ENCODE measurements at places on chromosomes 7 and 10.

- no peak for DNase-seq
Measured at GRCh38 chr7:6092953-6093354, 61.8 kb downstream of the ANKRD61 start.

DNA sequence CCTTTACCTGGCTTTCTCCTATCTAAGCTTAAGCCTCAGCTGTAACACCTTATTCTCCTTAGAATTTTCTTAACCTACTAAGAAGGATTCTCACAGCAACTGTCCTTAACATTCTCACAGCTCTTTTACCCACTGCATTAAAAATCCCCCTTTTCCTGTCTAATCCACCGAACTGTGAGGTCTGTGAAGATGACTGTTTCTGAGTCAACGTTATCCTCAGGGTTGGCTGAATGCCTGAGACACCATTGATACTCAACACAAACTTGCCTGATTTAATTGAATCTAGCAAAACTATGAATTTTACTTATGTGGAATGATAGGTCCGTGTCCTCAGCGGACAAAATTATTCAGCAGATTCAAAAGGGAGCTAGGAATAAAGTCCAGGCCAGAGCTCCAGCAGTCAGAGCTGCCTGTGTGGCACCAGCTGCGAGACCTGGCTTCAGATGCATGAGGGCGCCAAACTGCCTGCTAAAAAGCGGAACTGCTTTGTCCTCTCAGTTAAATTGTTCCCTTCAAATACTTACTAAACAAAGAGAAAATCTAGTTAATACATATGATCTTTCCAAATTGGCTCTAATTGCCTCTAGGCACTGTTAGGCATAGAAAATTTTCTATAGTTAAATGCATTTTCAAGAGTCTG is 33.4 kb upstream of the VWDE start:
- DNase-seq, result peak; percentile 18

DNA sequence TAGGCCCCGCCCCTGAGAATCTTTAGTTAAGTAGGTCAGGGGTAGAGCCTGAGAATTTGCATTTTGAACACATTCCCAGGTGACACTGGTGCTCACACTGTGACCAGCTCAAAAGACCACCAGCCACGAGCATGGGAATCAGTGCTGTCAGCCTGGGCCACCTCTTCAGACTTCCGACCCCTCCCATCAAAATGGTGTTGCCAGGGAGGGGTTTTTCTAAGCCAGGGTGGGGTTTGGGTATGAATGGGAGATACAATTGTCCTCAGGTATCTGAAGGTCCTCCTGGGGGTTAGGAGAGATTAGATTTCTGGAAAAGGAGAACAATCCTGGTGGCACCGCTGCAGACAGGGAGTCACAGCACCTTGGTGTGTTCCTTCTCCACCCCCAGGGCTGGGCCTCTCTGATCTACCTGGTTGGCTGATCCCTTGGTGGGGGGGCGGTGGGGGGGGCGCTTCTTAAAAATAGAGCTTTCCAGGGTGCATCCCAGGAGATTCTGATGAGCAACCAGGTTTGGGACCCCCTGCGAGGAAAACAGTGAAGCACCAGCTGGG is 111.5 kb upstream of the ANLN start:
- no peak for DNase-seq

GRCh38 chr10:119360181-119360921 is 153.0 kb downstream of the GRK5 start:
- no peak for DNase-seq

DNA sequence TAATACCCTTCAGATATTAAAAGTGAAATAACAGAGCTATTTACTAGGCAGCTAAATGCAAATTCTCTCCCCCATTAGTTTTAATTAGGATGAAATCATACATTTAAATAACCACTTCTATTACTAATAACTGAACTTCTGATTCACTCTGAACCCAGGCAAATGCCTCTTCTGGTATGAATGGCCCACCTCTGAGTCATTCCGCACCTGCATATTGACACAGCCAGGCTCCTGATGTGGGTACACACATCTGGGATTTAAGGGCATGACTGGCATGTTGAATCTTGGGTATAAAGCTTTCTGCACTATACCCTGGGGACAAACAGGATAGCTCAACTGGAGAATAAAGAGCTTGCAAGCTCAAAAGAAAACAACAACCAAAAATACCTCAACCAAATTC is 140.9 kb downstream of the AUTS2 start:
- no peak for DNase-seq

- DNase-seq, result no peak
Measured at GRCh38 chr7:143485500-143485899, 7.8 kb downstream of the TAS2R41 start.

GRCh38 chr10:91987397-91988037 is 63.9 kb downstream of the BTAF1 start:
- peak; percentile 93 for DNase-seq

GRCh38 chr10:82889728-82890127 is 1014.7 kb downstream of the NRG3 start:
- DNase-seq, result no peak

DNA sequence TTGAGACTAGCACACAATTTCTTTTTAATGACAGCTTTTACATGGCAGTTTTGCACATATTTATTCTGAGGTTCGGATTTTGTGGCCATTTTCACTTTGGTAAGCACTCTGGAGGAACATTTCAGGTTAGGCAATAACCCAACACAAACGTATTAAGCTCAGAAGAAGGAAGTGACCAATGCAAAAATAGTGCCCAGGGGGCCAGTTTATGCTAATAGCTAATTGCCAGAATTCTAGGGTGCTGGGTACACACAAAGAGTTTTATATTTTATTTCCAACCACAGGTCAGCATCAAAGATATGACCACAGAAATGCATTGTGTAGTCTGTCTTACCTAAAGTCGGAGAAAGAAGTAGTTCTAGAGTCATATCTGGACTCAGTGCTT is 8.4 kb upstream of the AGR2 start:
- DNase-seq, result peak; percentile 26

GRCh38 chr7:116726713-116727431 is 54.9 kb downstream of the MET start:
- peak; percentile 81 for DNase-seq

- DNase-seq, result no peak
Measured at GRCh38 chr7:95365151-95365550, 31.0 kb downstream of the PON3 start.

GRCh38 chr7:7773334-7774309 is 55.2 kb upstream of the RPA3 start:
- DNase-seq, result no peak

DNA sequence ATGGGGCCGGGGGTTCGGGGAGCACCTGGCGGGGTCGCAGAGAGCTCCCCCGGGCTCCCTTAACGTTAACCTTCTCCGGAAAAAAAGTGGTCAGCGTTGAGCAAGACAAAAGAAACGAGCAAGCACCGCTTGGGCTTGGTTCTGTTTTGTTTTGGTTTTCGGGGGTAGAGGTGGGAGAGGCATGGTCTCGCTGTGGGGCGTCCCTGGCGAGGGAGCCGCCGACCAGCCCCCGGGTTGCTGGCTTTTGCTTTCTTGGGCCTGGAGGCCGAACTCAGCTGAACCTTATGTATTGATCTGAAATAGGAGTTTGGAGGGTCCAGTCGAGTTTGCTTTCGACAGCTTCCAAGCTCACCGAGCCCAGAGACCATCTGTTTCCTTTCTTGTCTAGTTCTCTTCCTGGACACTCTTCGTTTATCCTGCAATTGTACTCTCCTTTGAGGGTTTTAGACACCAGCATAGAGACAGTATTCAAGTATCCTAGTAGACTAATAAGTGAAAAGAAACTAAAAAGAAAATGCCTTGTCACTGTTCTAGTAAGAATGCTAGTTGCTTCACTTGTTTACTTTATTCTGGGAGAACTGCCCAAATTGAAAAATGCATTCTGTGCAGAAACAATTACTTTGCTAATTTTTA is 980 bp downstream of the FHIP2A start:
- peak; percentile 61 for DNase-seq

- no peak for DNase-seq
Measured at GRCh38 chr10:21208666-21209316, 311.7 kb upstream of the NEBL start.

- no peak for DNase-seq
Measured at GRCh38 chr10:69377191-69377590, 39.5 kb downstream of the TACR2 start.

DNA sequence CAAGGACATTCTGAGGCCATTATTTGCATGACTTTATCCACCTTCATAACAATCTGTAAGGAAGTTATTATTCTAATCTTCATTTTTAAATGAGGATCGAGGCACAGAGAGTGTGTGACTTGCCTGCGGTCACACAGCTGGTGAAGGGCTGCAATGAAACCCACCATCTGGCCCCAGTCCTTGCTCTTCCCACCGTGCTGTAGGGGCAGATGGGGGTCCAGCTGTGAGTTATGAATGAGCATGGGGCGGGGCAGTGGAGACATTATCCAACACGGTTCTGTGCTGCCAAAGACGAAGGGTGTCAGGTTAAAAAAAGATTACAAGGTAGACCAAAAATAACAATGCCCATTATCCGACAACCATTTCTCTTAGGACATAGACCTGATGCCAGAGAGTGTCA is 417.5 kb upstream of the MGMT start:
- DNase-seq, result no peak

DNA sequence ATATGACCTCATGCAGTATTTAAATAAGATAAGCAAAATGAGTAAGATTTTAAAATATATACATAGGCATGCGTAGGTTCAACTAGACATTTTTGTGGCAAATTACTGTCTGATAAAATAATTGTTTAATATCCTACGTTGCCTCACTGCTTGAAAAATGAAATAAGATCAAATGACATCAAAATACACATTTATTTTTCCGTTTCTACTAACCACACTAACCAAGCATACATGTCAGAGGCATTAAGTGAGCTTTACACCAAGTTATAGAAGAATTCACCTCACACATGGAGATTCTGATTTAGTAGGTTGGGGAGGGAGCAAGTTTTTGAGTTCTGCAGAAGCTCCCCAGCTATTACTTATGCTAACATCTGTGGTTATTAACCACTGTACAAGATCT is 66.8 kb downstream of the RSU1 start:
- DNase-seq, result no peak

DNA sequence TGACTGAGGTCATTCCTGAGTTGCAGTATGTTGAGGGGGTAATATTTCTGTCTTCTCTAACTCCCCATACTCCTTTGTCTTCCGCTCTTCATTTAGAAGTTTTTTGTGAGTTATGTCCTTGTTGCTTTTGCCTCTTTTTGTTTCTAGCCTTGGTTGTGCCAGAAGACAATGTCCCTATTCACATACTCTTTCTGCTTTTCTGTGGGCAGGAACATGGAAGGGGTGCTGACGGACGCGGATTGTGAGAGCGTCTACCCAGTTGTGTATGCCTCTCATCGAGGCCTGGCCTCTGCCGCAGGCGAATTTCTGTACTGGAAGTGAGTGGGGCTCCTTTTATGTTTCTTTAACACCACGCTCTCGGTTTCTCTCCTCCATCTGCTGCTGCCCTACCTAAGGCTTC is 20.5 kb downstream of the STAG3 start:
- DNase-seq, result no peak

GRCh38 chr10:101258179-101258885 is 29.1 kb upstream of the LBX1 start:
- DNase-seq, result no peak

DNA sequence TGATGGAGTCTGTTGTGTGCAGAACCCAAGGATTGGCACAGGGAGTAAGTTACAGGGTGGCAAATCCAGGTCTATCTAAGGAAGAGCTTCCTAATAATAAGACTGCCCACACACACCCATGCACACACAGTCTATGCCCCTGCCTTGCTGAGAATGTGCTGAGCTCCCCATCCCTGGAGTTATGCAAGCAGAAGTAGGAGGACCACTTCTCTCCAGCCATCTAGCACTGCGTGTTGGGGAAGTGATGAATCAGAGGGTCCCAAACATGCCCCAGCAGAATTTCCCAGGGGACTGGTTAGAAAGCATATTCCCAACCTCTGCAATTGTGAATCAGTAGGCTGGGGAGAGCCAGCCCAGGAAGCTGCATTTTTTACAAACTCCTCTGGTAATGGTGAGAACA is 117.2 kb downstream of the CDH23 start:
- DNase-seq, result no peak

DNA sequence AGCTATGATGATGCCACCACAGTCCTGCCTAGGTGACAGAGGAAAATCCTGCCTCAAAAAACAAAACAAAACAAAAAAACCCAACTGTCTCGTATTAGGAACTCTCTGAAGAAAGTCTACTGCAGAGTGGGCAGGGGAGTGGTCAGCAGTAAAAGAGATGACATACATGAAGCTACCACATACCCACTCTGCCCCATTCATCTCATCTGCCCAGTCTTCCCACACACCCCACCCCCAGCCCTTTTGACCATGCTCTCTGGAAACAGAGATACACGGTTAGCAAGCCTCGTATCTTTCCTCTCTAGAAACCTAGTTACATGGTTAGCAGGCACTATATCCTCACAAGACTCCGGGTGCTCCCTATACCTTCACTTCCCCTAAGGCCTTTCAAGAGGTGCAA is 8.3 kb downstream of the SLC37A3 start:
- DNase-seq, result no peak

GRCh38 chr10:89129911-89130310 is 77.2 kb downstream of the CH25H start:
- no peak for DNase-seq

DNA sequence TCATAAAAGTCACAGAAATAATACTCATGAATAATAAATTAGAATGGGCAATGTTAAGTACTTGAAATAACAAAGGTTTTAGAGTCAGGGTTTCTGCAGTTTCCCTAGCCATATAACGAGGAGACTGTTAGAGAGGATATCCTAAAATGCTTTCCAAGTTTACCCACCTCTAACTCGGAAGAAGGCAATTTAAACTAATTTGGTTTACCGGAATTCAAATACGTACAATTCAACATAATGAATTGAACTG is 351 bp upstream of the RPS24 start:
- DNase-seq, result no peak

- peak; percentile 35 for DNase-seq
Measured at GRCh38 chr7:42227936-42228591, 8.9 kb downstream of the GLI3 start.

DNA sequence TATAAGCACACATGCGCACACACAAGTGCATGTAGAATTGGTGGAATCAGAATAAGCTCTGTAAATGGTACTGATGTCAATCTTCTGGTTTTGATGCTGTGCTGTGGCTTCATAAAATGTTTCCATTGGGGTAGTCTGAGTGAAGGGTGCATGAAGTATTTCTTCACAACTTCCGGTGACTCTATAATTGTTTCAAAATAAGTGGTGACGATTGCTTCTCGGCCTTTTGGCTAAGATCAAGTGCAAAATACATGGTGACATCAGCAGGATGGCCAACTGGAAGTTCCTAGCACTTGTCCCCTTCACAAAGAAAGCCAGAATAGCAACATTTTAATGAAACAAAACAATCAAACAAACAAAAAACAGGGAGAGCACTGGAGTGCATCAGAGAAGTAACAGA is 41.6 kb upstream of the CAMK2B start:
- DNase-seq, result no peak

- no peak for DNase-seq
Measured at GRCh38 chr7:66169616-66170015, 35.5 kb upstream of the TPST1 start.
